ENCODE measurements at places on chromosomes 4 and X.

GRCh38 chr4:150178161-150178560, 99.9 kb downstream of the DCLK2 start:
- no peak for DNase-seq

GRCh38 chr4:183658362-183659028, 490 bp downstream of the RWDD4 start:
- no peak for DNase-seq

DNA sequence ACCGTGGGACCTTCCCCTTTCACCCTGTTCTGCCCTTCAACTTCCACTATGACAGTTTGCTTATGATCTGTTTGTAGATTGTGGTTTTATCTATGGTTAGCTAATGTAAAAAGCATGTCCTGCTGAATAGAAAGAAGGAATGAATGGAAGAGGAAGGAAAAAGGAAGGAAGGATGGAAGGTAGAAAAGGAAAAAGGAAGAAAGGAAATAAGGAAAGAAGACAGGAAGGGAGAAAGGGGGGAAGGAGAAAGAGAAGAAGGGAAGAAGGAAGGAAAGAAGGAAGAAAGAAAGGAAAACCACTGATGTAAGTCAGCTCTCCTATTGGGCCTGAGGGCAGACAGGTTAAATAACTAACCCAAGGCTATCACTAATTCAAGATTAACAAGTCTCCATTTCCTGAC, 319.1 kb upstream of the KLF3 start:
- DNase-seq: no peak

DNA sequence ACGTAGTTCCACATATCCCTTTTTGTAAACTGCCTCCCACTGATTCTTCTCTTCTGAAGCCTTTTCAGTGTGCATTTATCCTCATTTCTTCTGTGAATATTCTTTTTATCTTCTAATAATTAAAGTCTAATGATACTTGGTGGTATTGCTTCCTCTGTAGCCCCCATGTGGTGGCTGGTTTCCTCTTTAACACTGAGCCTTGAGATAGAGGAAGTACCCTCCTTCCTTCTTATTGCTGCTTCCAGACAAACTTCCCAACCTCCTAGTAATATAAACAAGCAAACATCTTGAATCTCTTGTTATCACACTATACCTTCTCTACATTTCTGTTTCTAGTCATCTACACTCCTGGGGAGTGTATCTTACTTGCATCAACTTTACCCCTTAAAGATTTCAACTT, 310.5 kb upstream of the GIMD1 start:
- DNase-seq: no peak

DNA sequence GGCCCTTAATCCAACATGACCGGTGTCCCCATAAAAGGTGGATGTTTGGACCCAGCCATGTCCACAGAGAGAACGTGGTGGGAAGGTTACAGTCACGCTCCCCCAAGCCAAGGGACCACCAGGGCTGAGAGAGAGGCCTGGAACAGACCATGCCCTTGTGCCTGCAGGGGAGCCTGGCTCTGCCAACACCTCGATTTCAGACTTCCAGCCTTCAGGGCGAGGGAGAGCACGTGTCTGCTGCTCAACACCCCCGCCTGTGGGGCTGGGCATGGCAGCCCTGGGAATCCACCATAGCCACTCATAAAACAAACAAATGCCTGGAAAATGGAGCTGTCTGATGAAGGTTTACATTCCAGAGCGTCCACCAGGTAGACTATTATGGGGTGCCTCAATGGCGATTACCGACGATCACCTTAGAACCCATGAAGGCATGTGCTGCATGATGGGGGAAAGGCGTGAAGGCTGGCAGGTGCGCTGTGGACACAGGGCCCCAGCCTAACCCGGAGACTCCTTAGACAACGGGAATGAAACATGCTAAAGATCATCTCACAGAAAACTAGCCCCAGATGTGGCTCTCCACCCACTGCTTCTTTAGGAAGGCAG, 42.3 kb upstream of the HMX1 start:
- no peak for DNase-seq

DNA sequence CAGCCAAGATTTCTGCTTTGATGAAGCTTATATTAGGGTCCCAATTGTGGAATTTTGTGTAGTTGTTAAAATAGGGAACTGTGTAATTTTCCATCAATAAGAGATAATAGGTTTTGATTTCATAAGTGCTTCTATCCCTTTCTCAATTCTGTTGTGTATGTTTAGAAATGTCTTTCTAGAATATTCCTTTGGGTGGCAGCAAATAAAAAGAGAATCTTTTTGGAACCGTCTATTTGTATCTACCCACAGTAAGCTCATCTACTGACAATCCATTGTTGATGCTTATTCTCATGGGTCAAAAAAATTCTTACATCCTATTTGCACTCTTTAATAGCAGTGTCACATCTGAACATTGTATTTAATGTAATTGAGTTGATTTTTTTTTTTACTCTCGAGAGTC, 61.7 kb downstream of the TMA16 start:
- DNase-seq: no peak

- no peak for DNase-seq
Observed at GRCh38 chr4:144411700-144412099, 234.3 kb upstream of the HHIP start.

DNA sequence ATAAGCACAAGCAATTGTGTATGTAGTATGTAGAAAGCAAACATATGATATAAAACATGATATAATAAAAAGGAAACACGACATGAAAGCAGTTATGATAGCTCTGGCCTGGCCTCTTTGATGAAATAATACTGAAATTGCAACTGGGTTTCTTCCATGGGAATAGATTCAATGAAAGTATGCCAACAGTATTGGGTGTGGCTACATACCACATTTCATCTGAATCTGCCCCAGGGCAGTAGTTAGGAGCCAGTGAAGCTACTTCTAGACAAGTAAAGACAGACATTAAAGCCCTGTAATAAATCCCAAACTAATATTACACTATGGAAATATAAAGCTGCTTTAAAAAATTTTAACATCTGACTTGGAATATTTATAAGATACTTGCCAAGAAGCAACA, 207.3 kb downstream of the FBXW7 start:
- DNase-seq: no peak

DNA sequence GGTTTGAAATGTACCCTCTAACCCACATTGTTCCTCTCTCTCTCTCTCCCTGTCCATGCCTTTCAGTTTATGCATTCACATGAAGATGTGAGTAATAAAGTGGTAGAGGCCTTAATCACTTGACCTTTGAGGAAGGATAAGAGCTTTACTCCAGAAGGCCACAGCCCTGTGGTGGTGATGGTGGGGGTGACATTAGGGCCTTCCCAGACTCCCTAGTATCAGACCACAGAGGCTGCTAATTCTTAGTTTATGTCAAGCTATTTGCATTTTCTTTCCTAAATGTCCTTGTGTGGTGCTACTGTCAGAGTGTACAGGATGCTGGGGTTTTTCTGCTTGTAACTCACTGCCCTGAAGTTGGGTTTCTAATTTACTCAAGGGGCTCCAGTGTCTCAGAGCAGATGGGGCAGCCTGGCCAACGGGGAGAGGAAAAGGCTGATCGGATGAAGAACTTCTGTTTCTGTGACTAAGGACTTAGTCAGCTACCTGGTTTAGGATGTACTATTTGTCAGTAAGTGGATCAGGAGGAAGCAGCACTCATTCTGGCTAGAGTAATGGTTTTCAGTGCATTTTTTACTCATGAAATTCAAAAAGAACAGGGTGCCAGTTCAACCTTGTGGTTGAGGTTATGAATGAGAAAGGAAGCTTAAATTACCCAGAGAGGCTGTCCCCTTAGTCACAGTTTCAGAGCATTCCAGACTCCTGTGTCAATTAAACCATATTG, 509.6 kb upstream of the DIPK2B start:
- no peak for DNase-seq

- DNase-seq: no peak
Observed at GRCh38 chrX:97629597-97629985, 745.9 kb downstream of the RPA4 start.

DNA sequence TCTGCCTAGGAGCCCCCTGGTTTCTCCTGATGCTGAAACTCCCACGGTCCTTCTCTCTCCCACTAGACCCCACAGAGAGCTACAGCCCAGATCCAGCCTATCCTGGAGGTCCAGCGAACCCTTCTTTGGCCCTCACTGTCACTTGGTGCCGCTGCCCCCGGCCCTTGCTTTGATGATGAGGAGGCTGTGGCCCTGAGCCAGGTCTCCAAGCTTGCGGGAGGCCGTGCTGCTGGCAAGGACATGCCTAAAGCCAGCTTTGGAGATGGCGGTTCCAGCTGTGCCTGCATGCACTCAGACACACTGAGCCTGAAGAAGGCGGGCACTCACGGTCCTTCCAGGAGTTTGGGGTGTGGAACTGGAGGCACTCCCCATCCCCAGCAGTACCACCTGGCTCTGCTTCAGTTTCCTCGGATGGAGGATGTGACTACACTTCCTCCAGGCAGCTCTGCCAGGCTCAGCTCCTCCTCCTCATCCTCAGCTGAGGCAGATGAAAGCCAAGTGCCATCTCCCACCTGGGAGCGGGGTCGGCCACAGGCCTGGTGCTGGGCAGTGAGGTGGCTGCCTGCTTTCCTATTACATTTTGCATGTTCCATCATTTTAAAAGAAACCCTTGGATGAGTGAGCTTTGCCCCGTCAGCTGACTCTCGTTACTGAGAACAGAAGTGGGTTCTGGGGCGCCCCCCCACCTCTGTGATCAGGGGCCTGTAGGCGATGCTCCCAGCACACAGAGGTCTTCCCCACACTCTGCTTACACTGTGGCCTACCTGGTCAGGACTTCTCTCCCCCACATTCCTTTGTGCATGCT, 9.0 kb downstream of the TNIP2 start:
- DNase-seq: no peak

DNA sequence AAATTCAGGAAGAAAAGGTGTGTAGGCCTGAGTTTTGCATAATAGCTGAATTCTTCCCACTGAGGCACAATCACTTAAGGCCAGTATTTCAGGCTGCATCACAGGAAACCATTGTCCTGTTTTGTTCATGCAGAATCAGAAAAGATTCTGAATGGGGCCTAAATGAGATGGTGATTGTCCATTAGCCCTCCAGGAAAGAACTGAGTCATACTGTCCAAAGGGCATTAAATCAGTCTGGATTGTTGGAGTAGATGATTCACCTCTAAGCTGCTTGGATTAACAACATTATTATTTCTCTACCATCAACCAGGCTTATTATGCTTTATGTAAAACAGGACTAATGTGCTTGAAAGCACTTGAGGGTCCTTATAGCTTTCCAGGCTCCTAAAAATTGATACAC, 36.2 kb downstream of the CT47B1 start:
- no peak for DNase-seq

GRCh38 chrX:124117325-124117724, 155.8 kb downstream of the STAG2 start:
- no peak for DNase-seq

DNA sequence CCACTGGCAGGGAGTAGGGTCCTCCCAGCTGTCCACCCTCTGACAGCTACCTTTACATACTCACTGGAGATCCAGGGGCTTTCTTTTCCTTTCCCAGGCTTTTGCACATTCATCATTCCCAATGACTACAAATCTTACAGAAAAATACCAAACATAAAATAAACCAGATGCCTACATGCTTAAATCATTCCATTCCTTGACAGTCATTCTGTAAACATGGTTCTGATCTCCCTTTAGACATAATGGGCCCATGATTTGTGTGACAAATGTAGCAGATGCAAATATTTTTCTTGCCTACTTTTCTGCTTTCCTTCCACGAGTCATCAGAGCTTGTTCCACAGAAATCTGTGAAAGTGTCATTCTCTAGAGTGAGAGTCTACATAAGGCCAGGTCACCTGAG, 207.0 kb downstream of the IDS start:
- DNase-seq: no peak

DNA sequence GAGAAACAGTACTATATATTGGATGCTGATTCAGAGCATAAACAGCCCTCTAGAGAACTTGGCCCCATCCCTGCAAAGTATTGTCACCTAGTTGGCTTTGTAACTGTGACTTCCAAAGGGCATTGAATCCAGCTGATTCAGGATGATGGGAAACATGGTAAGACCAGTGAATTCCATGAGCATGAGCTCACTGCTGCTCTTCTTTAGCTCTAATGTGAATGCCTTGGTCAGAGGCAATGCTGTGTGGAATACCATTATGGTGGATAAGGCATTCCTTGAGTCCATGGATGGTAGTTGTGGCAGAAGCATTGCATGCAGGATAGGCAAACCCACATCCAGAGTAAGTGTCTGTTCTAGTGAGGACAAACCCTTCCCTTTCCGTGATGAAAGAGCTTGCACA, 365.6 kb upstream of the EDA2R start:
- DNase-seq: no peak

DNA sequence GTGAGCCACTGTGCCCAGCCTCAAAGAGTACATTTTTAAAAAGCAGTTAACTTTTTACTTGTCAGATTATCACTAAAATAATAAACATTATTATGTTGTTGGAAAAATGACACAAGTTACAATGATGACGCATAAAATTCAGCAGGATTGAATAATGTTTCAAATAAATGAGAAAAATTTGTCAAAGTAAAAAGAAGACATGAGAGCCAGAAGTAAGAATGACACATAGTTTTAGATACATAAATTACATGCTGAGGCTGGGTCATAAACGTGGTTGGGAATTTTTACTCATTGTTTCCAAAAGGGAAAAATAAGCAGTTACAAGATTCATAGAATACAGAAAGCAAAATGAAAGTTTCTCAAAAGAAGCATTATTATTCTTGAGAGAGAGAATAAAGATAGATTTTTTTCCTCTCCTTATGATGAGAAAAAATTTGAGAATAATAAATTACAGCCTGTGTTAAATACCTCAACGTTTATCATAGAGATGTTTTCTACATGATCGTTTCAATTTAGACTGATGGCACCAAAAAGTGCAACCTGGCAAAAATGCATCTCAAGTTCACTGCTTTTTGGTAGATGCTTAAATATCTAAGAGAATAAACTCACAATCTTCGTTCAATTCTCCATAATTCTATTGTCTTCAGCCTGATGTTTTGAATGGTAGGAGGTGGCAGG, 40.4 kb downstream of the GUCY1B1 start:
- DNase-seq: no peak

DNA sequence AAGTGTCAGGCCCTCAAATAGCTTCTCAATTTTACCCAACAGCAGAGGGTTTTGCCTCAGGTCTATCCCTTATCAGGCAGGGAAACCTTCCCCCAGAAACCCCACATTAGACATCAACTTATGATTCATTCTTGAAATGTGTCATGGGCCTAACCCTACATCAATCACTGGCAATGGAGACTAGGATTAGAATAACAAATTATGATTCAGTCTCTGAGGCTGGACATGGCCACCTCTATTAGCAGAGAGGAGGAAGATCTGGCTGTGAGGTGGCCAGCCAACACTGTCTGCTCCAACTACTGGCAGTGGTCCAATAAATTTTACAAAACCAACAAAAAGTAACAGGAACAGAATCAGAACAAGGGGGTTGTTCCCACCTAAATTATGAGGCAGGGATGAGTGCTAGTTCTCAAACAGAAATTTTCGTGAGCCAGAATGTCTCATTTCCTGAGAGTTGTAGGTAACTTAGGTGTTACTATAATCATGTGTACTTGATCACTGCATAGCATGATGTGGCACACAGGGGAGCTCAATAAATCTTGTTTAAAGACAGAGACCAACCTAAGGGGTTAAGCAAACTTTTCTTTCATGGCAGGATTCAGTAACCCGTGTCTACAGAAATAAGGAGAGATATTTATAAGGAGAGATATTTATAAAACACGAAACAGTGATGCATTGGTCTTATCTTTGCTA, 126.8 kb downstream of the NFKB1 start:
- no peak for DNase-seq
